Activated naive CD4-positive, alpha-beta T cell (primary cell): ENCODE measurements at places on chromosomes 3 and 15.
A peak's percentile ranks its signal among the peaks of the same experiment; 100 is the strongest.

- no peak for DNase-seq
These were observed 157.6 kb downstream of the OR4M2 start for GRCh38 chr15:22237891-22238275.

- DNase-seq, result no peak
These were observed 17.5 kb upstream of the PPIB start for GRCh38 chr15:64180235-64180824.

DNA sequence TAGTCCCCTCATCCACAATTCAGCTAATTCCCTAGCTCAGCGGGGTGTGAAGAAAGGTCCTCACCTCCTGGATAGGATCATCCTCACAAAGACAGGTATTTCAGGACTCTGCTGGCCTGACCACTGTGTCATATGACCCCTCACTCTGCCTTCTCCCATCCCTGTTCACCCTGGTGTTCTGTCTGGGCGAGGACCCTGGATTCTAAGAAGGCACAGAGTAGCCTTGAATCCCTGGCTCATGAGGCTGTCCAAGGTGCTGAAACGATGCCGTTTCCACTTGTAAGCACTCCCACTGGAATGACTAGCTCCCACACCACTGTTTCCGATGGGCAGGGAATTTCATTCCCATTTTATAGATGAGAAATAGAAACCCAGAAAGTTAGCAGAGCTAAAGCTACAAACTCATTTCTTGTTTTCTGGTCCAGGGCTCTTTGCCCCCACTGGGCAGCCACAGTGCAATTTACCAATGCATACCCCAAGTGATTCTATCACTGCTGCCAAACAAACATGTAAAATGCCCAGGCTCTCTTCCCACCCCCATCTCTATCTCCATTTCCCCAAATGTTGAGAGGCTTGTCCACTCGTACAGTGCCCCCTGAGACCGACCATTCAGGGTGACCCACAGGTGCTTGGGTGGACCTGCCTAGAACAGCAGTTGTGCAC is 83.2 kb downstream of the RAB11A start:
- DNase-seq, result no peak

GRCh38 chr3:120027226-120027625 is 67.0 kb downstream of the GSK3B start:
- no peak for DNase-seq

DNA sequence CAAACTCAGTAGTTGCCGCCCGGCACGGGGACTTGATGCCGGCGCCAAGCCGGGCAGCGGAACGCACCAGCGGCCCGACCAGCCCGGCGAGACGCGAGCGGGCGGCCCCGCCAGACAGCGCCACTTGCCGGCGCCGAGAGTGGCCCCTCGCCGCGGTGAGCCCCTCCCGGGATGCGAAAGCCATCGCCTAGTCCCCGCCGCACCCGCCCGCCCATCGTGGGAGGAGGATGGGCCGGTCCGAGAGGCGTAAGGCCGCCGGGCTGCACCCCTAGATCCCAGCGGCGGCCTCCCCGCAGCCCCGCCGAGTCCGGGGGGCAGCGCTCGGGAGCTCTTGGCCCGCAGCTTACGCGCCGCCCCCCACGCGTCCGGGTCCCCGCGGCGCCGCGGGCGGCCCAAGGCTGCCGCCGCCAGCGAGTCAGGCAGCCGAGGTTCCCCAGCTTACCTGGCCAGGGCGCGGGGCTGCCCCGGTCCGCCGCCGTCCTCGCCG is 609 bp downstream of the GOLGA8A start:
- DNase-seq, result peak; percentile 33

DNA sequence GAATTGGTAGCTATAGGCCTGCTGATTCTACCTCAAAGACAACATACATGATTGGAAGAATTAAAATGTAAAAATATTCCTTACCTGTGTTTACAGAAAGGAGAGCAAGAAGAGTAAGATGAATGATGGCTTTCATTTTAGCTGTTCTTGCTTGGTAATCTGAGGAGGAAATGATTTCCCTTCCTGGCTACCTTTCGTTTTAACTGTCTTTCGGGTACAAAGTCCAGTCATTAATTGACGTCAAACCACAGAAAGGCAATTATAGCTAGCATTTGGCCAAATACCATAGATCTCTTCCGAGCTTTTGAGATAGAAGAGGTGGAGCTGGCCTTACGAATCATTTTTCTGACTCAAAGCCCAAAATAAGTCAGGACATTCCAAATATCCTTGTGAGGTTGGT is at the start of gene MUC13:
MUC13 (minus strand) TSS at position 175 of the 400 bp plus-strand sequence; CDS start at position 136, 39 bp downstream.
- DNase-seq, result no peak
